ENCODE measurements at places on chromosomes 11 and 22.

DNA sequence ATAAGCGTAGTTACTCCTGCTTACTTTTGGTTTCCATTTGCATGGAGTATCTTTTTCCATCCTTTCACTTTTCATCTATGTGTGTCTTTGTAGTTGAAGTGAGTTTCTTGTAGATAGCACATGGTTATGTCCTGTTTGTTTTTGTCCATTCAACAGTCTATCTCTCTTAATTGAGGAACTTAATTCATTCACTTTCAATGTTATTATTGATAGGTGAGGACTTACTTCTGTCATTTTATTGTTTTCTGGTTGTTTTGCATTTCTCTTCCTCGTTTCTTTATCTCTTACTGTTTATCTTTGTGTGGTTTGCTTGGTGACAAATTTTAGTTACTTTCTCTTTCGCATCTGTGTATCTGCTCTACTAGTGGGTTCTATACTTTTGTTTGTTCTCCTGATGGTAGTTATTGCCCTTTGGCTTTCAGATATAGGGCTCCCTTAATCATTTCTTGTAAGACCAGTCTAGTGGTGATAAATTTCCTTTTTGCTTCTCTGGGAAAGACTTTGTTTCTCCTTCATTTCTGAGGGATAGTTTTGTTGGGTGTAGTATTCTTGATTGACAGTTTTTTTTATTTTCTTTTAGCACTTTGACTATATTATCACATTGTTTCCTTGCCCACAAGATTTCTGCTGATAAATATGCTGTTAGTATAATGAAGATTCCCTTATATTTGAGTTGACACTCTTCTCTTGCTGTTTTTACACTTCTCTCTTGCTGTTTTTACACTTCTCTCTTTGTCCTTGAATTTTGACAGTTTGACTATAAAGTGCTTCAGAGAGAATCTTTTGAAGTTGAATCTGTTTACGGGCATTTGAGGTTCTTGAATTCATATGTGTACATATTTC, 9.0 kb upstream of the RAG1 start:
- no peak for DNase-seq

- no peak for DNase-seq
These were observed 62.1 kb downstream of the TRAF6 start for GRCh38 chr11:36447947-36448346.

- DNase-seq, result peak; percentile 36
These were observed 104.2 kb downstream of the TEAD1 start for GRCh38 chr11:12778240-12778905.

DNA sequence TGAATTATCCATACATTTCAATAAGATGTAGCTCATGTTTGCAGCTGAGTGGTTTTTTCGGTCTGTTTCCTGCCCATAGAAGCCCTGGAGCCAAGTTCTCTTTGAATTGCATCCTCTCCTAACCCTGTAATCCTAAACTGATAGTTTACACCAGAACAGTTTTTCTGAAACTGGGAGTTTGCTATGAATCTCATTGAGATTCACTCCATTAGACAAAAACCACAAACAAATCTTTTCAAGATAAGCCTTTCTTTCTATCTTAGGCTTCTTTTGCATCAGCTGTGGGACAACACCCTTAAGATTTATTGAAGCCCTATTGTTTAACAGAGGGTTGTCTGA, 324.8 kb downstream of the DYNC2H1 start:
- peak; percentile 46 for DNase-seq

- no peak for DNase-seq
These were observed 3.3 kb downstream of the KCNQ1 start for GRCh38 chr11:2447951-2448650.

- DNase-seq, result no peak
These were observed 8.0 kb upstream of the ZBTB16 start for GRCh38 chr11:114051558-114051957.

GRCh38 chr22:20578707-20579106, 71.3 kb downstream of the MED15 start:
- no peak for DNase-seq

GRCh38 chr11:10443721-10444235, 11.3 kb upstream of the AMPD3 start:
- no peak for DNase-seq

DNA sequence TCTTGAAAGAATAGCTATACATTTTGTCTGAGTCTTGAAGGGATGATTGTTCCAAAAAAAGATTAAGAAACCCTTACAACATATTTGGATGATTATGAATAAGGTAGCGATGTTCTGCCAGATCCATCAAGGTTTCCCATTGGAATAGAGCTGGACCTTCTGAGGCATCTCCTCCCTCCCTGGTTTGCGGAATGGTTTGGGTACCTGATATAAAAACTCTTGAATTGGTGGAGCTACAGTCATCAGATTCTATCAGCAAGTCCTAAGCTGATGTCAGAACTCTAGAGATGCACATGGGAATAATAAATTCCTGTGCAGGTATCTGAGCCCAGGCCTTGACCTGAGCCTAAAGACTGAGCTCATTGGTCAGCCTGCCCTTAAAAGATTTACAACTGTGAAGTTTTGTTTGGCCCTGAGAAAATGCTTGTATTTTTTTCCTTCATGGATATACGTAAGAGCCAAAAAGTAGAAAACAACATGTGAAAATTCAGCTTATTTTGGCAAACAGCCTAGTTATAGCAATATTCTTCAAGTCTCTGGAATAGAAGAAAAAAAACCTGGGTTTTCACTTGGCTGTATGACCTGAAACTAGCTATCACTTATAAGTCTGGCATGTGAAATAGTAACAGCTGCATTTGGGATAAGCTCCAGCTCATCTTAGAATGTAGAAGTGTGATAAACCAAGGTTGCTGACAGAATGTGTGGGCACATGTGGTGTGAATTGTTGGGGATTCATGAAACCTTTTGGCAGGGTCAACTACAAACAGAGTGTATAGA, 265.7 kb upstream of the CTSC start:
- peak; percentile 10 for DNase-seq

DNA sequence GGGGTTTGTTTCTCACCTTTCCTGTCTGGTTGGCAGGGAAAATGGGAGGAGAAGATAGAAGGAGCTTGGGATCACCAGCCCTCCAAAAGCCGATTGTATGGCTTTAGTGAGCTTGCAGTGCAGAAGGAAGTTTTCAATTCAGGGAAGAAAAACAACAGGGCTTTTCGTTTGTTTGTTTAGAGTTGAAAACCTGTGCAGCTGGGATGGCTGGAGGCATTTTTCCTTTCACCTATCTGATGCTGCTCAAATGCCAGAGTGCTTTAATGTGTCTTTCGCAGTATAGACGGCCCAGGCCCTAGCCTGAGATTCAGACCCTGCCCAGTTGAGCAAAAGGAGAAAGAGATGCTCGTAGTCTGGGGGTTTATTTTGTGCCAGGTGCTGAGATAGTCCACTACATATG, 87.9 kb downstream of the INSC start:
- no peak for DNase-seq

DNA sequence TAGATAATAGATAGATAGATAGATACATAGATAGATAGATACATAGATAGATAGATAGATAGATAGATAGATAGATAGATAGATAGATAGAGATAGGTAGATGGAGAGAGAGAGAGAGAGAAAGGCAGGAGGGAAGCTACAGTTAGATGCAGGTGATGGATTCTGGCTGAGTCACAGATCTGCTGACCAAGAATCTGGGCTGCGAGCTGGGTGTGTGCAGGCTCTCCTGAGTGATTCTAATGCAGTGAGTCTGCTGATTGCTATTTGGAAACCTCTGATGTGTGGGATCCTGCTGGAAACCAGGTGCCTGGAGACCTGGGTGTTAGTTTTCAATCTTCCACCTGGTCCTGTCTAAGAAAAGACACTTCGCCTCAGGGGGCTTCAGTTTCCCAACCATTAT, 1441.8 kb downstream of the TBC1D22A start:
- DNase-seq, result no peak

- no peak for DNase-seq
These were observed 337.2 kb upstream of the API5 start for GRCh38 chr11:42974510-42975179.

- no peak for DNase-seq
These were observed 3.7 kb upstream of the HEPHL1 start for GRCh38 chr11:94017446-94017845.

DNA sequence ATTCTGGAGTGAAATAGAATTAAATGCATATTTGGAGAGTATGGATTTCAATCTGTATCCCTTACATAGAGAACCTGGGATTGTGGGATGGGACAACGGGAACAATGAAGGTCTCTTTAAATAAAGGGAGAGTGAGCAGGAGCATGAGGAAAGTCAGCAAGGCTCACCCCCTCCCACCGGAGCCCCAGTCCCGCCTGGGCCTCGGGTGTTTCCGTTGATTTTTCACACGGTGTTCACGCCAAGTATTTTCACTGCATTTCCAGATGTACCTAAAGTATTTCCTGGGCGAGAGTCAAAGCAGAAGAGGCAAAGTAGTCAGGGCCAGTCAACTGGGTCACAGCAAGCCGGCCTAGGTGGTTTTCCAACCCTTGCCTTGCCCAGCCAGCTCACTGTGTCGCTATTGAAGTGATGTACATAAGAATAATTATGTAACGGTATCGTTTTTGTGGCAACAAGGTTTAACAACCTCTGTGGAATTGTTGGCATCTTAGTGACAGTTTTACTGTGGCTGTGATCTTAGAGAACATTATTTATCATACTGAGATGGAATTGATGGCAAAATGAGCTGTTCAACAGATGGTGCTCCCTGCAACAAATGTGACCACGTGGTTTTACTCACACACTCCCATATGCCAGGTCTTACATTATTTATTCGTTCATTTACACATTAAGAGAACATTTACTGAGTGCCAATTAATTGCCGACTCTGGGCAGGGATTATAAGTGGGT, 177.3 kb downstream of the ADAMTS15 start:
- DNase-seq, result peak; percentile 46

DNA sequence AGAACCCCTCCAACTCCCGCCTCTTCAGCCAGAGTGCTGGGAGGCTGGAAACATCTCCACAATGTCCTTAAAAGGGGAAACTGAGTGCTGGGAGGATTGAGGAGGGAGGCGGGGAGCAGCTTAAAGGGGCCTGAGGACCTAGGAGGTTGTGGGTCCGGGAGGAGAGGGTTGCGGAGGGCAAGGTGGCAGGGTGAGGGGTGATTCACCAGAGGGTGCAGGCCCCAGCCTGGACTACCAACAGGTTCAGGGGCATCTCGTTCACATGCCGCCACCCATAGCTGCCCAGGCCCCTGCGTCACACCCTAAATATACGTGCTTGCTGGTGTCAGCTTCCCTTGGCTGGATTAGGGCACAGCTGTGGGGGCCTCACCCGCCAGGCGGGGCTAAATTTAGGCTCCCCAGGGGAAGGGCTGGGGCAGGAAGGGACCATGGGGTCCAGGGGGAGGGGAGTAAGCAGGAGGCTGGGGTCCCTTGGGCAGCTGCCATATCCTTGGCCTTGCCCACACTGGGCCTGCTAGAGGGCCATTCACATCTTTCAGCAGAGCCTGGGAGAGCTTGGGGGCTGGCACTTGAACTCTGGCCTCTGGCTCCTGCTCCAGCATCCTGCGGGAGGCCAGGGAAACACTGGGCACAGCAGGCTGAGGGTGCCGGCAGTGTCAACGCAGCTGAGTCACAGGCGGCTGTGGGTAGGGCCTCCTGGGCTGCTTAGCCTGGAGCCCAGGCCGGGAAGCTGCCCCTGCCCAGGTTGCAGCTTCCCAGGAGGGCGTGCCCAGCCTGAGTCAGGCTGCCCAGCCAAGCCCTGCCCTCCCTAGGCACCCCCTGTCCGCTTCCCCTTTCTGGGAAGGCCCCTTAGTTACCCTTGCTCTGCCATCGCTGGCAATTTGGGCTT, 1.3 kb downstream of the EHBP1L1 start:
- DNase-seq, result peak; percentile 75

DNA sequence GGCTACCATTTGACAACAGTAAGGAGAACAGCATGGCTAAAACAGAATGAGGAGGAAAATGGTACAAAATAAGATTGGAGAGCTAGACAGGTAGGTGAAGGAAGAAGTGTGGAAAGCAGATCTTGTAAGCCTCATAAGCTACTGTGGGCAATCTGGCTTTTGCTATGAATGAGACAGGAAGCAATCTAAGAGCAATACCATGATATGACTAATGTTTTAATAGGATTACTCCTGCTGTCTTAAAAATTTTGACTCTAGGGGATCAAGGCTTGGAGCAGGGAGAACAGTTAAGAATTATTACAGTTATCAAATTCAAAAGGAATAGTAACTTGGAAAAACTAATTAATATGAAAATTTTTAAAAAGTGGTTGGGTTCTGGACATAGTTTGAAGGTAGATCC, 1166.0 kb upstream of the CCDC90B start:
- DNase-seq, result no peak

DNA sequence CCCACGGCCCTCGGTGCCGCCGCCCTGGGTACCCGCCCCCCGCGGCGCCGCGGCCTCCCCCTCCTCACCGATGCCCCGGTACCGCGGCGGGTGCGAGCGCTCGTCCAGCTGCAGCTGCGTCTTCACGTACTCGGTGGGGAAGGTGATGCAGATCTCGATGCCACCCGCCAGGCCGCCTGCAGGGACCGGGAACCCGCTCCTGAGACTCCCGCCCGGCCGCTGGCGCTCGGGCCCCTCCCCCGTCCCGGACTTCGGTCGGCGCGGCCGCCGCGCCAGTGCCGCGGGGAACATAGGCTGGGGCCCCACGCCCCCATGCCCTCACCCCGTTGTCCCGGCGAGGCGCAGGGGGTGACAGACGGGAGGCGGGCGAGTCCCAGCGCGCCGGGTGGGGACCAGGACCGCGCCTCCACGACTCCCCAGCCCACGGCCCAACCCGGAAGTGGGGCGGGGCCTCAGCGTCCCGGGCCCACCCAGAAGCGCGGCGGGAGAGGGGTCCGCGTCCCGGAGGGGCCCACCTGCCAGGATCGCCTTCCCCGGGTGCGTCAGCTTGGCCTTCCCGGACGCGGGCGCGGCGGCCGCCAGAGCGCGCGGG, 375 bp downstream of the SLC25A1 start:
- DNase-seq, result no peak

- peak; percentile 76 for DNase-seq
These were observed 2.0 kb downstream of the HEPN1 start for GRCh38 chr11:124920870-124921609.

- peak; percentile 41 for DNase-seq
These were observed 5.7 kb upstream of the HINFP start for GRCh38 chr11:119115484-119116234.

DNA sequence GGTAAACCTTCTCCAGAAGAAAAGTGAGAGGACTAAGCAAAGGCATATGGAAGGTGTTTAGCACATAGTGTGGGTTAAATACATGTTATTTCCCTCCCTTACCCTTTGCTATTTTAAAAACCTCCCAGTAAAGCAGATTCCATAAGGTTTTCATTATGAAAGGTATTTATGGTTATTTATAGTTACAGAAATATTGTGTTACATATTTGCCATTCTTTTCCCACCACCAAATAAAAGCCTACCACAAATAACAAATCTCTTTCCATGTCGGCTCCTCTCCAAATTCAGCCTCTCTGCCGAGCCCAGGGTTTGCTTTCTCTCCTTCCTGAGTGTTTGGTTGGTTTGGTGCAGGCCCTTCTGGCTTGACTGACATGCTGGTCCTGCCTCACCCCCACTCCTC, 64.4 kb downstream of the INSC start:
- DNase-seq, result peak; percentile 77

- no peak for DNase-seq
These were observed 194.7 kb downstream of the BRD1 start for GRCh38 chr22:49633010-49633324.
